ENCODE measurements at places on chromosomes 7 and 10. TPM values are rescaled to one million over a fixed set of nuclear protein-coding genes. Genes with fewer than 3 reads are reported as not detected.

The BLVRA gene
- total RNA-seq = 32.2 TPM

- no peak for DNase-seq
These were observed 619.0 kb upstream of the DPP6 start for GRCh38 chr7:153433223-153433622.

GRCh38 chr7:118525020-118525419 lies 300.5 kb downstream of the ANKRD7 start:
- DNase-seq = no peak

The FAM237B gene
- total RNA-seq = not detected

- no peak for DNase-seq
These were observed at the start of gene CLDN4 for GRCh38 chr7:73830681-73831583. CLDN4 (plus strand) TSS chr7:73830996; CDS start chr7:73831202, 206 bp downstream.

DNA sequence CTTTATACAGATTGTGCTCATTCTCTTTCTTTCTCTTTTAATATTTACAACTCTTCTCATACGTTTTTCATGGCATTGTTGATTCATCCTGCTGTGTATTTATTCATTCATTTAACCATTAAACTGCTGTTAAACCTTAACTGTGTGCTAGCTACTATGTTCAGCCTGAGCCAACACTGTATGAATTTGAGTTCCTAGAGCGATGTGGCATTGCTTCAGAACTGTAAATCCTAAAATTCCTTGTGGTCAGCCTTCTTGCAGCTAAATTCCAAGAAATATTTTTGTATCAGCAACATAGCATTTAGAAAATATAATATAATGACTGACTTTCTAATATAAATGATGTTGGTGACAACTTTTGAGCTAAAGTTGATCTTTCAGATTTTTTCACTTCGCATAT lies 184.7 kb upstream of the FZD1 start:
- DNase-seq = no peak

The ZNF92 gene
- total RNA-seq = 17.0 TPM

DNA sequence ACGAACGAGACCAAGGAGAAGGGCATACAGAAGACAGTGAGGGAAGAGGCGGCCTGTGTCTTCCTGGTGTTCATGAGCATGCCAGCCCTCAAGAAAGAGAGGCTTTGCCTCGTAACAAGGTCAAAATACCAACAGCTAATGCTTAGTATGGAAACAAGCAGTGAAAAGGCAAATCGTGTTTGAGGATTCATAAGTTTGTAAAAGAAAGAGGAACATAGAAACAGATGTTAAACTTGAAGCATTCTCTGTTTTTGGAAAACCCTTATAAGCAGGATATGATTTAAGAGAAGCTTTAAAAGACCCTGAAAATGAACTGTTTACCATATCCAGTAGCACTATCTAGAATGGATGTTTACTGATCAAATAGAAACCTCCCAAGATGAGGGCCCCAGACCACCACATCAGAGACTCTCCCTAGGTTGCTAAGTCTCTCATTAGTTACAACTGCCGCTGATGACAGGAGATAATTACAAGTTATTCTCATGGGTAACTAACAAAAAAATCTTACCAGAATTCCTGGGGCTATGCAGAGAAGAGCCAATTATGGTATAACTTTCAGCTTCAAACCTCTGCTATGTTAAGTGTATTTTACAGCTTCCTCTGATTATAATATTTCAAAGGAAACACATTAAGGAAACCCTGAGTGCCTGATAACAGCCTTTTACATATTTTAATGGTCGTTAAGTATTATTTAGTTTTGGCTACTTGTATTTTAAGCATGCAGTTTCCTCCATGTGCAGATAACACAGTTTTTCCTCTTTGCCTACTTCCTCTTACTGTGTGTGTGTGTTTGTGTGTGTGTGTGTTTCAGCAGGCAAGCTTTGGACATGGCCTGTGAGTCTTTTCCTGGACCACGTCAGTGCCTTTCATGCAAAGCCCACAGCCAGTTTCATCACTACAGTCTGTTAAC lies 17.9 kb downstream of the JCAD start:
- no peak for DNase-seq

GRCh38 chr7:46317256-46317655 lies 396.2 kb upstream of the IGFBP3 start:
- DNase-seq = no peak

- no peak for DNase-seq
These were observed 301.5 kb downstream of the FZD1 start for GRCh38 chr7:91565499-91566401.

The TMEM168 gene
- total RNA-seq = 16.3 TPM

DNA sequence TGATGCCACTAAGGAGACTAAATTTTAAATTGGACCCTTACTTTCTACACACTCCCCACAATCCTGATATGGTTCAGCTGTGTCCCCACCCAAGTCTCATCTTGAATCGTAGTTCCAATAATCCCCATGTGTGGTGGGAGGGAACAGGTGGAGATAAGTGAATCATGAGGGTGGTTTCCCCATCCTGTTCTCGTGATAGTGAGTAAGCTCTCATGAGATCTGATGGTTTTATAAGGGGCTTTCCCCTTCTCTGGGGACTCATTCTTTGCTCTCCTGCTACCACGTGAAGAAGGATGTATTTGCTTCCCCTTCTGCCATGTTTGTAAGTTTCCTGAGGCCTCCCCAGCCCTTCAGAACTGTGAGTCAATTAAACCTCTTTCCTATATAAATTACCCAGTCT lies 18.4 kb upstream of the BET1 start:
- no peak for DNase-seq

DNA sequence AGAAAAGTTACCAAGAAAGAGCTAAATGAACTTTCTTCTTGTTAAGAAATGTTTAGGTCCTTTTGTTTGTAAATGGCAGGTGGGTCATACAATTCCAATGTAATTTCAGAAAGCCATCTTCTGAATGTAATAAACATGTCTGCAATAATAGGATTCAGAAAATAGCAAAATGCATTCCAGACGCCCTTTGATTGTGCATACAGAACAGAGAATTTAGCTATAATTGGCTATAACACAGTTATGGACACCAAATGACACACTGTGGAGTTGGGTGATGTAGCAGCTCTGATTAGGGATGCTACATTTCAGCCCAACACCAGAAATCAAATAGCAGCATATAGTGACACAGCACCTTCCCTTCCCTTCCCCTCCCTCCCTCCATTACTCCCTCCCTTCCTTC lies 240.8 kb downstream of the SNX10 start:
- DNase-seq = no peak

- DNase-seq = no peak
These were observed 18.5 kb downstream of the ANTXRL start for GRCh38 chr10:46305079-46305818.

The CARD11 gene
- 74.1 TPM for total RNA-seq

DNA sequence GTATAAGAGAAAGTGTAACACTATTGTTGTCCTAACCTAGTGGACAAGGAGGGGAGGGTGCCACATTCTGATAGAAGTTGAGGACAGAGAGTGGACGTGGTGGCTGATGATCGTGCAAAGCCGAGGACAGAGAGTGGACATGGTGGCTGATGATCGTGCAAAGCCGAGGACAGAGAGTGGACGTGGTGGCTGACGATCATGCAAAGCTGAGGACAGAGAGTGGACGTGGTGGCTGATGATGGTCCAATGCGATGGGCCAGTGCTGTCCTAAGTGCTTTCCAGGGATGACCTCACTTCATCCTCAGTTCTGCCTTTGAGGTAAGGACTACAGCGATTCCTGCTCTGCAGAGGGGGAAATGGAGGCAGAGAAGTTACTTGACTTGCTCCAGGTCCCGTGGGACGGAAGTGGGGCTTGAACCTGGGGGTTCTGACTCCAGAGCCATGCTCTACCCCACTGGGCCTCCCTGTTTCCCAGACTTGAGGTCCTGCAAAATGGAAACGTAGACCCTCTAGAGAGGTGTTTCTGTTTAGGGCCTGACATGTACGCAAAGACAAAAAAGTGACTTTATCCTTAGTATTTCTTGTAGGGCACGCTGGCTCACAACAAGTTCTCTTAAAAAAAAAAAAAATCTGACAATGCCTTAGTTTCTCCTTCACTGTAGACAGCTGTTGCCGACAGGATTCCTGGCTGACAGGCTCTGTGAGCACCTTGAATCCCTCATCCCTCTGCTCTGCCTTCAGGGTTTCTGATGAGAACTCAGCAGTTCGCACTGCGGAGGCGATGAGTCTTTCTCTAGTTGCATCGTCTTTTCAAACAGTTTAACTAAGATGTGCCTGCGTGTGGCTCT lies 20.3 kb upstream of the NCAPG2 start:
- DNase-seq = no peak

The AGMO gene
- total RNA-seq = not detected

DNA sequence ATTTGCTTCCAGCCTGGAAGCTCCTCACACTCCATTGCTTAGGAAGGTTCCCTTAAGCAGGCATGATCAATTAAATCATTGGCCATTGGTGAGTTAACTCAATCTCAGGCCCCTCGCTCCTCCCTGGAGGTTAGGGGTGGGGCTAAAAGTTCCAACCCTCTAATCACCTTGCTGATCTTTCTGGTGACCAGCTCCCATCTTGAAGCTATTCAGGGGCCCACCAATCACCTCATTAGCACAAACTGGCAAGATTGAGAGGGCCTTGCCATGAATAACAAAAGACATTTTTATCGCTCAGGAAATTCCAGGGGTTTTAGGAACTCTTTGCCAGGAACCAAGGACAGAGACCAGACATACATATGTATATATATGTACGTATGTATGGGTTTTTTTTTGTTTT lies 58.4 kb downstream of the AGK start:
- no peak for DNase-seq

- no peak for DNase-seq
These were observed 255.5 kb downstream of the AGMO start for GRCh38 chr7:15306296-15306695.

- DNase-seq = no peak
These were observed 647.2 kb downstream of the GRID1 start for GRCh38 chr10:85719408-85719807.

The HSPA12A gene
- total RNA-seq = 0.64 TPM

- no peak for DNase-seq
These were observed 71.6 kb downstream of the SH2D4B start for GRCh38 chr10:80609331-80609730.

GRCh38 chr10:71058308-71058707 lies 154.1 kb upstream of the UNC5B start:
- DNase-seq = no peak

The TCAF2 gene
- total RNA-seq = 38.6 TPM

The UPK3B gene
- total RNA-seq = 1.2 TPM

The OR2A7 gene
- total RNA-seq = 2.2 TPM

DNA sequence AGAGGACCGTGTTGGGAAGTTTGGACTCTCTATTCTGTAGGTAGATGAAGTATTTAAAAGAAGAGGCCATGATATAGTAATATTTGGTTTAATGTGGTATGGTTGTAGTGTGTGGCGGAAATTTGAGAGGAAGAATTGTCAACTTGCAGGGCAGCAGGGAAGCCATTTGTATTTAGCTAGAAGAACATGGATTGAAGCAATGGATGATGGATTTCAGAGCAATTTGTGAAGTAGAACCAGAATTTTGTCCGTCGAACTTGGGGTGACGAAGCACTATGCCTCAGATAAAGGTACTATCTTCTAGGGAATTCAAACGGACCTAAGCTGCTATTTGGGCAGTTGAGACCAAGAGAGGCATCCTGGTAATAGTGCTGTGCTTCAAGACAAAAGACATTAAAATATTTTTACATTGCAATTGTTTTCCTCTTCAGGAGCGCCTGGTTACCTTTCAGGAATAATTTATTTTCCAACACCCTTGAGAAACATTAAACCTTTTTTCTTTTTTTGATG lies 615 bp upstream of the WBP1L start:
- DNase-seq = no peak

DNA sequence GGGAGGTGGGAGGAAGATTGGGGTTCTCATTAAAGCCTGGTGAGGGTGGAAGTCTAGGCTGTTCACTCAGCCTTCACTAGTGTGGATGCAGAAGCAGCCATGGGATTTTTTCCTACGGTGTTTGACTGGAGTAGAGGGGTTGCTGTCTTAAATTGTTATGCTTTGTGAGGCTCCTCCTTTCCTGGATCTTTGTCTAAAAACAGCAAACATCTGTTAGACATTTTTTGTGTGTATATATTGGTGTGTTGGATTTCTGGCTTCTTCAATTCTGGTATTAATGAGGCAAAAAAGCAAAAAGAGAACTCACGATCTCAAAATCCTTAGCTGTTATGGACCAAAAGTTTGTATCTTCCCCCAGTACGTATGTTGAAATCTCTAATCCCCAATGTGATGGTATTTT lies 28.2 kb downstream of the MEOX2 start:
- no peak for DNase-seq

DNA sequence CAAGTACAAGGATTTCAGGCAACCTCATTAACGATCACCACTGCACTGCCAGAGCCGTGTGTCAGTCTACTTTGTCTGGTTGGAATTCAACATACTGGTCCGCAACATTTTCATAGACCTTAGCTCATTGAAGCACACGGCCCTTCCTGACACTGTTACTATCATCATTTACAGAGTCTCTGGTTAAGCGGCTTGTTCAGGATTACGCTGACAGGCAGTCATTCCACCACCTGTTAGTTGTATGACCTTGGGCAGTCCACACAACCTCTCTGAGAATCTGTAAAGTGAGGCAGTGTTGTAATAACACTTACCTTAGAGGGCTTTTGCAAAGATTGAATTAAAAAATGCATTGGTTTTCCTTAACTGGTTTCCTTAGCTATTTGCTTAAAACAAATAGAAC lies 112.6 kb downstream of the AOAH start:
- DNase-seq = no peak

The SPDYE1 gene
- not detected for total RNA-seq

The VAX1 gene
- total RNA-seq = not detected

The UROS gene
- 46.9 TPM for total RNA-seq

DNA sequence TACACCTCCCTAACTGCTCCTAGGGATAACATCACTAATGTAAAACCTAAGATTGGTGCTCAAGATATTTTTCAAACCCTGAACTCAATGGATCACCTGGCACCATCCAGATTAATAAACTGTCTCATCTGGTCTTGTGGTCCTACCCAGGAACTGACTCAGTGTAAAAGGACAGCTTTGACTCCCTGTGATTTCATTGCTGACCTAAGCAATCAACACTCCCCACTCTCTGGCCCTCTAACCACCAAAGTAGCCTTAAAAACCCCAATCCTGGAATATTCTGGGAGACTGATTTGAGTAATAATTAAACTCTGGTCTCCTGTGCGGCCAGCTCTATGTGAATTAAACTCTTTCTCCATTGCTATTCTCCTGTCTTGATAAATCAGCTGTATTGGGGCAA lies 6.2 kb upstream of the USP54 start:
- DNase-seq = no peak

DNA sequence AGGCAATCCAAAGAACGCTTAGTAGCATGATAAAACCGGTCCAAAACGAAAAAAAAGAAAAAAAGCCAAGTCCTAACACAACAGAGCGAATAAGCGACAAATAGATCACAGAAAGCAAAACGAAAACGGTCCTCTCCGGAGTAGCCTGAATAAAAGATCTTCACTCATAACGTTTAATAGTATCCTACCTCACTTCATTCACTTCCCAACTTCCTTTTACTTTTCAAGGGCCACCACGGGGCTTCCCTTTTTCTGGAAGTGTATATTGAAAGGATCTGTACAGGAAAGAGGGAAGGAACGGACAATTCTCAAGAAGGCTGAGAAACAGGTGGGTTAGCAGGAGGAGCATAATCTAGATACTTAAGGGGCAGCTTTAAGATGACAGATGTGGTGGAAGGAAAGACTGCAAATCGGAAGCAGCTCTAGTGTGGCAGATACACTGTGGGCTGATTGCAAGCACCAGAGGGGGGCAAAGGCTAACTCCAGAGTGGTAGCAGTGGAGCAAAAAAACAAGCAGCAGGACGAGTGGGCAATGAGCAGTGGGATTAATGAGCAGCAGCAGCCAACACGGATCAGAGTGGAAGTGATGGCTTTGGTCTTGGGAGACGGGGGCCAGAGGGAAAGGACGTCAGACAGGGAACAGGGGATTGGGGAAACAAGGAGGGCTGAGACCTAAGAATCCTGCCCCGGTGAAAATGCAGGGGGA lies 866 bp downstream of the CNOT4 start:
- peak; percentile 21 for DNase-seq
